ENCODE measurements at places on chromosomes 2 and 18.

- no peak for DNase-seq
Observed at GRCh38 chr2:38109732-38110181, 33.8 kb upstream of the CYP1B1 start.

DNA sequence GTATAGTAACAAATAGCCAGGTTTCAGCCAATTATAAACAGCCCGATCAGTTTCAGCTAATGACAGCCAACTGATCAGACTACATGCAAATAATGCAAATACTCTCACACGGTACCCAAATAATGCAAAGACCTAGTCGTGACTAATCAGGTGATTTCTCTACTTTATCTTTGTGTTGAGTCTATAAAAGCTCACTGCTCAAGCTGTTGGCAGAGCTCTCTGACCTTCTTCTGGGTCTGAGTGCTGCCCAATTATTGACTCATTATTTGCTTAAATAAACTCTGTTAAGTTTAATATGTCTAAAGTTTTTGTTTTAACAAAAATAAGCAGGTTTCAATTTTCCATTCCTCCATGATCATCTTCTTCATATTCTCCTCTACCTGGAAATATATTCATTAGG lies 1971.7 kb downstream of the SUCLG1 start:
- no peak for DNase-seq

DNA sequence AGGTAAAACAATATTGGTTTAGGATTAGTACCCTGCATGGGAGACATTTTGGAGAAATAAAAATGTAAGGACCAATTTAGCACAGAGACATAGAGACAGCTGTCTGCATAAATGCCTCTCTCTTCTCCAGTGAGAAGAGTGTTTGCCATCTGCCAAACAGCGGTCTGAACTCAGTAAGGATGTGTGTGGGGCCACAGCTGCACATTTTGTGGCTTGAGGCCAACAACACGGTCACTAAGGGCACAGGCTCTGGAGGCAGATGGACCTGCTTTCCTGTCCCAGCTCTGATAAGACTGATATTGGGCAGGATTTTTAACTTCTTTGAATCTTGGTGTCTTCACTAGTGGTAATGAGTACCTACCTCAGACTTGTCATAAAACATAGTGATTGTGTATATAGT lies 10.2 kb downstream of the ZBTB14 start:
- no peak for DNase-seq

DNA sequence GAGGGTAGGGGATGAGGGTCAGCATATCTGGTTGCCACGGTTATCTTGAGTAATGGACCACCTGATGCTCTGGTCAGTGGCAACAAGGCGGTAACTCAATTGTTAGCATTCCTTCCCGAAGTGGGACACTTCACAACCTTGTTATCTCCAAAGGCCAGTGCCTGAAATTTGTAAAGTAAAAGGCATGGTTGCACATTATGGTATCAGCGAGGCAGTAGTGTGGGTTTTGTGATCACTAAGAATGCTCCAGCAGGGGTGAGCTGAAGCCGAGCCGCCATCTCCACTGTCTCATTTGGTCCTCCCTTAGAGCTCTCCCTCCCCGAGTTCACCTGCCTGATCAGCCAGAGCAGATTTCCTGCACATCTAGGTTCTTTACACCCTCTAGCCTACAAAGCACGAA lies 50.5 kb upstream of the LGALSL start:
- DNase-seq = no peak

GRCh38 chr2:70456585-70457495 lies 96.8 kb downstream of the TGFA start:
- no peak for DNase-seq

DNA sequence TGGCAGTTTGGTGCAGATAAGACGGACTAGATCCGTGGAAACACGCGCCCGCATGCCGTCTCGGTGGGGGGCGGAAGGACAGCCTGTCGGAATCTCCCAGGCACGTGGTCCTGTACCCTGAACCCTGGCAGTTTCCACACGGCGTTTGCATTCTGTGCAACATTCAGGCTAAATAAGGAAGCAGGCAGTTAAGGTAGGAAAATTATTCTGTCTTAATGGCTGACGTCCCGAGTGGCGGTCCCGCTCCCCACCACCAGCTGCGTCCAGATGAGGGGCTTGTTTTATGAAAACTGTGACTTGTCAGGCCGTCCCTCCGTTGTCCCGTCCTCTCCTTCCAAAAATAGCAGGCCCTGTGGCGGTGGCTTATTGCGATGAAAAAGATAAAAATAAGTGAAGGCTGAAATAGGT lies 120.2 kb downstream of the NFATC1 start:
- DNase-seq = no peak

DNA sequence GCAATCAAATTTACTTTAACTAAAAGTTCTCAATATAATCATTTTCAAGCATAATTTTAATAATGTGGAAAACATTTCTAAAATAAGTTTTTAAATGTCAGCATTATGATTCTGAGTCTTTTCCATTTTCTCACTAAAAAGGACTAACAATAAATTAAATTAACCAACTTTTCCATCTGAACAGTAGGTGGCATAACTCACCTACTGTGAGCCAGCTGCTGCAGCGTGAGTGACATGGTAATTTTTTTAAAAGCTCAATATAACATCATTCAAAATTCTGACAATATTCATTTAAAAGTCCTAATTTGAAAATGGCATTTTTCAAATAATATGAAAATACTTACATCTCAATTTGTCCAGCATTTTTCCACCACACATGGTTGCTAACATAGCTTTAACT lies 66.5 kb downstream of the DTNB start:
- no peak for DNase-seq

DNA sequence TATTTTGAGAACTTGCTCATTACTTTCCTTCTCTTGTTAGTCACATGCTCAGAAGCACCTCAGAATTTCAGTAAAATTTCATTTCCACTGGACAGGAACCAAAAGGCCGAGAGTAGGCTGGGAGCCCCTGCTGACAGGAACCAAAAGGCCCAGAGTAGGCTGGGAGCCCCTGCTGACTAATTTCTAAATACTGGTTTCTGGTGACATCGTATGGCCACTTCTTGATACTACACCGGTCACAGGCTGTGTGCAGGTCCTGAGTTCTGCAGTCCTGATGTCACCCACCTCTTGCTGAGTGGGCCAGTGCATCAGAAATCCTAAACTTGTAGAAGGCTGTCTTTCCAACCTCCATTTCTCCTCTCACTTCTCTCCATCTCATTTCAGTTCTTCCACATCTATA lies 17.7 kb upstream of the EN1 start:
- DNase-seq = no peak

- no peak for DNase-seq
Observed at GRCh38 chr18:21834299-21834660, 93.7 kb downstream of the MIB1 start.

GRCh38 chr18:13268158-13269012 lies 49.8 kb downstream of the LDLRAD4 start:
- no peak for DNase-seq

- no peak for DNase-seq
Observed at GRCh38 chr2:65957886-65958285, 477.0 kb upstream of the MEIS1 start.

DNA sequence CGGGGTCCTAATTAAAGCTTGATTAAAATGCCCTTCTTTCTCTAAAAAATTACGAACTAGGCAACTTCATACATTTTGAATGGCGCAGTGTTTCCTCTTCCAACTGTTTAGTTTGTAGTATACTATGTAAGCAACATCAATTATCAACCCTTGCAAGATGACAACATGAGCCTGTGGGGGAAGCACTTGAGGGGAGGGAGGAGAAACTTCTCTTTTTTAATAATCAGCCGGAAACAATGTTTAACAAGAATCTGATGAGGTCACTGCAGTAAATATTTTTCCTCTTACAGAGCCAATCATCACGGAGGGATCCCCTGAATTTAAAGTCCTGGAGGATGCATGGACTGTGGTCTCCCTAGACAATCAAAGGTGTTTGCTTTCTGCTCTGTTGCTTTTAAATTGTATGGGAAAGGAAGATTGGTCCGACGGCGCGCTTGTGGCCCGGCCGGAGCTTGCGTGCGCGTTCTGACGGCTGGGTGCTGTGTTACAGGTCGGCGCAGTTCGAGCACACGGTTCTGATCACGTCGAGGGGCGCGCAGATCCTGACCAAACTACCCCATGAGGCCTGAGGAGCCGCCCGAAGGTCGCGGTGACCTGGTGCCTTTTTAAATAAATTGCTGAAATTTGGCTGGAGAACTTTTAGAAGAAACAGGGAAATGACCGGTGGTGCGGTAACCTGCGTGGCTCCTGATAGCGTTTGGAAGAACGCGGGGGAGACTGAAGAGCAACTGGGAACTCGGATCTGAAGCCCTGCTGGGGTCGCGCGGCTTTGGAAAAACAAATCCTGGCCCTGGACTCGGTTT lies 5.3 kb upstream of the DLX1 start:
- no peak for DNase-seq

DNA sequence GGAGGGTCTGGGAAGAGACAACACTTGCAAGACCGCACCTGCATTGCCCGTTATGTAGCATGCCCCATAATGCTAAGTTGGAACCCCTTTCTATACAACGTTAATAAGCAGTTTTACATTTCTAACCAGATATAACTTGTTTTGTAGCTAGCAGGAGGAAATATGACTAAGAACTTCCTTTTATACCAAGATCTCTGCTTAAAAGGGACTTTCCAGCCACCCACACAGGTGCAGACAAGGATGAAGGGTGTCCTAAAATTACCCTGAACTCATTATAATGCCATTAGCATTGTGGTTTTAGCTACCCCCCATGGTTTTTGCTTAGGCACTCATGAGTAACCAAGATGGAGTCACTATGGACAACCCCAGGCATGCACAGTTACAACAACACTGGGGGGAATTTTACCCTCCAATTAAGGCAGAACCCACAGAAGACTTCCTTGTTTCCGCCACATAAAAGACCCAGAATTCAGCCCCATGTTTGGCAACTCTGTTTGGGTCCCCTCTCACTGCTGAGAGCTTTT lies 362.8 kb downstream of the CBLN2 start:
- DNase-seq = no peak

All from activated effector memory CD4-positive, alpha-beta T cell treated with anti-CD3 and anti-CD28 coated beads, Interleukin-2, amount 50 U/mL, for 16 hours (primary cell).